ENCODE measurements at places on chromosomes 2 and 18. TPM values are rescaled to one million over a fixed set of nuclear protein-coding genes. Genes with fewer than 3 reads are reported as not detected.

Gene DUSP19
- 15.3 TPM for total RNA-seq

Gene PLA2R1
- 2.8 TPM for total RNA-seq

Gene ALKAL2
- 1.1 TPM for total RNA-seq

Gene TBR1
- total RNA-seq: not detected

Gene COL6A3
- 103 TPM for total RNA-seq

Gene LRRTM4
- total RNA-seq: not detected

Gene ICA1L
- total RNA-seq: 8.9 TPM

Gene EPB41L3
- total RNA-seq: 22.5 TPM

Gene COL5A2
- 24.8 TPM for total RNA-seq

Gene ANKRD39
- 12.2 TPM for total RNA-seq

Gene SERPINB4
- not detected for total RNA-seq

Gene IKZF2
- total RNA-seq: 6.0 TPM

DNA sequence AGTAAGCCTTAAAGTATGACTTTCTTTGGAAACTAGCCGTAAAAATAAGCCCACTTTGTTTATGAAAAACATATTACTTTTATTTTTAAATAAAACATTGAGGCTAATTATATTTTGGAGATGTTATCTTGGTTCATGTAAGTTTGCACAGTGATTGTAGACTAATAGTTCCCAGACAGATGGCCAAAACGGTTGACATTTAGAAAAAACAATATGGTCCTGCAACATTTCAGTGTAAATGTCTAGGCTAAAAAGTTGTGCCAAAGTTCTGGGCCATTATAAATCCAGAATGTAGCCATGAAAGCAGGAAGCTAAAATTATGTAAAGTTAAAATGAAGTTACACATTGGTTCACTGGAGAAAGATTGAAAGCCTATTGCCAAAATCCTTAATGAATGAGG lies 43.6 kb downstream of the SLC5A7 start:
- no peaks in the 10 kb centered on the region for H3K27me3 ChIP-seq
- no peak overlapping the region for H3K4me3 ChIP-seq
- H3K4me1 ChIP-seq: no peaks in the 10 kb centered on the region
- no peak for DNase-seq
- H3K36me3 ChIP-seq: no peaks in the 10 kb centered on the region
- H3K27ac ChIP-seq: no peak overlapping the region

- no peaks in the 10 kb centered on the region for H3K36me3 ChIP-seq
- no peaks in the 10 kb centered on the region for H3K27me3 ChIP-seq
- H3K4me3 ChIP-seq: no peak overlapping the region
- DNase-seq: no peak
- no peak overlapping the region for H3K27ac ChIP-seq
- H3K4me1 ChIP-seq: no peaks in the 10 kb centered on the region
Observed at GRCh38 chr2:76713312-76713711, 808.9 kb downstream of the LRRTM4 start.

GRCh38 chr2:173095356-173095755 lies 19.7 kb downstream of the MAP3K20 start:
- no peaks in the 10 kb centered on the region for H3K27me3 ChIP-seq
- DNase-seq: no peak
- no peak overlapping the region for H3K27ac ChIP-seq
- H3K4me1 ChIP-seq: no peaks in the 10 kb centered on the region
- H3K36me3 ChIP-seq: peaks cover 20% of the 10 kb centered on the region

DNA sequence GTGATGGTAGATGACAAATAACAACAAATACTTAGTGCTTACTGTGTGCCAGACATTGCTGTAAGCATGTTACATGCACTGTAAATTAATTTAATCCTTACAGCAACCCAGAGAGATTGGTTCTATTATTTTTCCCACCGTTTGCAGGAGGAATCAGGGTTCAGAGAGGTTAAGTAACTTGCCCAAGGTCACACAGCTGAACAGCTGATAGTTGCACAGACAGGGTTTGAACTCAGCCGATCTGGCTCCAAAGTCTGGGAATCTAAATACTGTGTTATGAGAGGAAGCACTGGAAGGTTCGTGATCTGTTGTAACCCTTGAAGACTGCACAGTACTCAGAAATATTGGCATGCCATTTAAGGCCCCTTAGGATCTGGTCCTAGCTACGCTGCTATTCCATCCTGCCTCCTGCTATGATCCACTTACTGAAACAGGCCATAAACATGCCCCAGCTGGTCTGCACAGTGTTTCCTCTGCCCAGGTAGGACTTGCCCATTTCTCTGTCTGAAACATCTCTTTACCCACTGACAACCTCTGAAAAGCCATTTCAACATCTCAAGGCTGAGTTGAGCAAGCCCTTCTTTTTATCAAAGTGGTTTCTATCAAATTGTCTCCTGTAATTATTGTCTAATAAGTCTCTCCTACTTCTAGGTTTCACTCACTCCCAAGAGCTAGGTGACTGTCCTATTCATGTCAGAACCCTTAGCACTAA lies 40.4 kb upstream of the MRPL33 start:
- DNase-seq: no peak
- H3K4me3 ChIP-seq: no peak overlapping the region
- H3K27me3 ChIP-seq: no peaks in the 10 kb centered on the region
- H3K36me3 ChIP-seq: no peaks in the 10 kb centered on the region
- no peaks in the 10 kb centered on the region for H3K4me1 ChIP-seq
- peak overlapping the region; percentile 53 for H3K27ac ChIP-seq

- DNase-seq: no peak
- H3K4me3 ChIP-seq: peak overlapping the region; percentile 18
- H3K27ac ChIP-seq: peak overlapping the region; percentile 73
Observed at GRCh38 chr2:195612611-195613495, 44.2 kb upstream of the SLC39A10 start.

GRCh38 chr2:134681201-134681600 lies 37.6 kb downstream of the TMEM163 start:
- DNase-seq: no peak
- H3K4me3 ChIP-seq: no peak overlapping the region
- no peaks in the 10 kb centered on the region for H3K36me3 ChIP-seq
- no peak overlapping the region for H3K27ac ChIP-seq

- peak; percentile 21 for DNase-seq
- H3K27me3 ChIP-seq: no peaks in the 10 kb centered on the region
- no peaks in the 10 kb centered on the region for H3K4me1 ChIP-seq
- H3K36me3 ChIP-seq: no peaks in the 10 kb centered on the region
Observed at GRCh38 chr2:11082880-11083279, 72.4 kb upstream of the SLC66A3 start.

DNA sequence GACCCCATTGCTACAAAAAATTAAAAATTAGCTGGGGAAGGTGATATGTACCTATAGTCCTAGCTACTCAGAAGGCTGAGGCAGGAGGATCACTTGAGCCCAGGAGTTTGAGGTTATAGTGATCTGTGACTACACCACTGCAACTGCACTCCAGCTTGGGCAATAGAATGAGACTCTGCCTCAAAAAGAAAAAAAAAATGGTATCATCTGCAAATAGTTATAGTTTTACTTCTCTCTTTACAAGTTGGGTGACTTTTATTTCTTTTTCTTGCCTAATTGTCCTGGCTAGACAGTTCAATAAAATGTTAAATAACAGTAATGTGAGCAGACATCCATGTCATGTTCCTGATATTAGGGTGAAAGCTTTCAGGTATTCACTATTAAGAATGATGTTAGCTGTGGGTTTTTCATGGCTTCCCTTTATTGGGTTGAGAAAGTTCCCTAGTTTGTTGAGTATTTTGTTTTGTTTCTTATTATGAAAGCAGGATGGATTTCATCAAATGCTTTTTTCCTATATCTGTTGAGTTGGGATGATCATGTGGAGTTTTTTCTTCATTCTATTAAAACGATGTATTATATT lies 24.9 kb upstream of the ACOXL start:
- H3K36me3 ChIP-seq: no peaks in the 10 kb centered on the region
- DNase-seq: no peak
- no peak overlapping the region for H3K27ac ChIP-seq
- no peaks in the 10 kb centered on the region for H3K4me1 ChIP-seq
- H3K4me3 ChIP-seq: no peak overlapping the region
- no peaks in the 10 kb centered on the region for H3K27me3 ChIP-seq

- no peaks in the 10 kb centered on the region for H3K27me3 ChIP-seq
- no peak overlapping the region for H3K4me3 ChIP-seq
- no peaks in the 10 kb centered on the region for H3K36me3 ChIP-seq
- H3K27ac ChIP-seq: peak overlapping the region; percentile 73
- no peaks in the 10 kb centered on the region for H3K4me1 ChIP-seq
Observed at GRCh38 chr2:100067784-100068183, 74.6 kb downstream of the AFF3 start.

GRCh38 chr2:164969909-164970690 lies 14.8 kb upstream of the SLC38A11 start:
- no peaks in the 10 kb centered on the region for H3K4me1 ChIP-seq
- no peaks in the 10 kb centered on the region for H3K27me3 ChIP-seq
- no peak for DNase-seq
- no peak overlapping the region for H3K4me3 ChIP-seq
- no peaks in the 10 kb centered on the region for H3K36me3 ChIP-seq

DNA sequence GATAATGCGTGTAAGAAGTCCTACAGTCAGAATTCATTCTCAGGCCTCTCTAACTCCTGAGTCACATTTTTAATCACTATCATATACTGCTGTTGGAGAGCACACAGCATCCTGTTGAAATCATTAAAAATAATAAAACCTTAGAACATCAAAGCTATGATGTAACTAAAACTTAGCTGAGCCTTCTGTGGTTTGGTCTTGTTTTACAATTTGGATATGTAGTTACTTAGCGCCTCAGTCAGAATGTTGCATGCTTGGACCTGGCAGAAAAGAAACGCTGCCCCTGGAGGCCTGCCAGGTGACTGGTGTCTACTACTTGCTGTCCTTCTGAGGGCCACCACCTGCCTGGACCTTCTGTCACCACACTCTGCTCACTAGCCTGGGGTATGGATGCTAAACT lies 261.1 kb upstream of the RASGRP3 start:
- H3K27ac ChIP-seq: peak overlapping the region; percentile 51
- peaks cover 7% of the 10 kb centered on the region for H3K36me3 ChIP-seq
- DNase-seq: peak; percentile 74

All from right atrium auricular region (tissue), 2 donors.